ENCODE measurements at places on chromosomes 4 and X. TPM values are rescaled to one million over a fixed set of nuclear protein-coding genes. Genes with fewer than 3 reads are reported as not detected.

The TRAM1L1 gene
- total RNA-seq: 1.0 TPM

- peak; percentile 92 for DNase-seq
Measured at GRCh38 chr4:158768555-158769174, at the start of gene FNIP2. TSS of gene FNIP2 (plus strand) at chr4:158769026. CDS start at chr4:158769213, 187 bp downstream.

- DNase-seq: no peak
Measured at GRCh38 chr4:101183666-101184373, 163.5 kb downstream of the PPP3CA start.

The TEX13C gene
- total RNA-seq: not detected

GRCh38 chrX:45628041-45628440 lies 427.4 kb upstream of the DIPK2B start:
- no peak for DNase-seq

The SMIM31 gene
- total RNA-seq: not detected

The CLNK gene
- total RNA-seq: 0.30 TPM

The PPM1K gene
- 51.4 TPM for total RNA-seq

DNA sequence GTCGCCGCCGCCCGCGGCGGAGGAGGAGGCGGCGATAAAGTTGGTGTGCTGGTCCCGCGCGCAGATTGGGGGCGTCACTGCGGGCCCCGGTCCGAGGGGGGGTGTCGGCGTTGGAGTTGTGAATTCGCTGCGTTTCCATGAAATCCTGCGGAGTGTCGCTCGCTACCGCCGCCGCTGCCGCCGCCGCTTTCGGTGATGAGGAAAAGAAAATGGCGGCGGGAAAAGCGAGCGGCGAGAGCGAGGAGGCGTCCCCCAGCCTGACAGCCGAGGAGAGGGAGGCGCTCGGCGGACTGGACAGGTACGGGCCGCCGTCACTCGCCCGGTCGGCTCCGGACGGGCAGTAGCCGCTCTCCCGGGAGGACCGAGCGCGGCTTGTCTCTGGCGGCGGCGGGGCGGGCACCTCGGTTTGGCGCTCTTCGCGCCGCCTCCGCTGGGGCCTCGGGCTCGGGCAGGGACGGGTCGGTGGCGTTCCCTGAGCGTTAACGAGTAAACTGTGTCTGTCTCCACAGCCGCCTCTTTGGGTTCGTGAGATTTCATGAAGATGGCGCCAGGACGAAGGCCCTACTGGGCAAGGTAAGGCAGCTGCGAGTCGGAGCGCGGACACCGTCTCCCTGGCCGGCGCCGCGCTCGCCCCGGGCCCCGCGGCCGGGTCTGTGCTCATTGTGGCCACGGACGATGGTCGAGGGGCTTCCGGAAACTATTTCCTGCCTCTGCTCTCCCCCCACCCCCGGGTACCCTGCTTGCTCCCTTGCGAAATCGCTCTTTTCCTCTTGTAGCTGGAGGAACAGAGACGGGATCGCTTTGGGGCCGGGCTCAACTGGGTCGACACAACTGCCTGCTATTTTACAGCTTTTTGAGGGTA lies 658 bp downstream of the KDM6A start:
- peak; percentile 89 for DNase-seq

The PAK3 gene
- total RNA-seq: 24.5 TPM

The ZCCHC12 gene
- total RNA-seq: 0.15 TPM

GRCh38 chrX:13498238-13498637 lies 71.2 kb upstream of the EGFL6 start:
- no peak for DNase-seq

GRCh38 chr4:147968641-147969040 lies 236.8 kb downstream of the ARHGAP10 start:
- DNase-seq: no peak

DNA sequence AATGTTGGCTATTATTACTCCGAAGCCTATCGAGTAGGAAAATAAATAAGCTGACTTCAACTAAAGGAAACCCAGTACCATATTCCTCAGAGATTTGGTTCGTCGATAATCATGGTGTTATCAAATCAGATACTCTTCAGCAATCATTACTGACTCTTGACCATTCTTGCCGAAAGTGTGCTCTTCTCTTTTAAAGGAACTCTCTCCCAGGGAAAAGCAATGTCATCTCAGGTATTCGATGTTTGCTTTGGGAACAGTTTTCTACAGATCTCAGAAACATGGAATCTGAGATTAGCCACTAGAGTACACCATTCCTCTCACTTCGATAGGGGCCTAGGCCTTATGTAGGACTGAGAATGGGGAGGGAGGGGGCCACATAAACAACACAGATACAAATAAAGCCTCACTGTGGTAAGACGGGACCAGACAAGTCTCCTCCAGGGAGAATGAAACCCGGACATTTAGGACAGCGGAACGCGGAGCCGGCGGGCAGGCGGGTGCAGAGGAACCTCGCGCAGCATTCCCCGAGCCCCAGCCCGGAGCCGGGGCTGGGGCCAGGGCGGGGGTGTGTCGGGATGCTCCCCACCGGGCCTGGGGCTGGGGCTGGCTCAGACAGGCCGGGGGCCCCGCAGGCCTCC lies 581 bp downstream of the DNAJB14 start:
- DNase-seq: peak; percentile 81

The POLN gene
- 6.6 TPM for total RNA-seq

The H2BW2 gene
- not detected for total RNA-seq

GRCh38 chr4:34633241-34633640 lies 1611.1 kb downstream of the ARAP2 start:
- DNase-seq: no peak

- DNase-seq: no peak
Measured at GRCh38 chr4:173879509-173879908, 349.5 kb upstream of the HAND2 start.

The FATE1 gene
- not detected for total RNA-seq

- DNase-seq: no peak
Measured at GRCh38 chr4:152585023-152585441, 49.1 kb upstream of the FBXW7 start.

The BEX1 gene
- 1.2 TPM for total RNA-seq

DNA sequence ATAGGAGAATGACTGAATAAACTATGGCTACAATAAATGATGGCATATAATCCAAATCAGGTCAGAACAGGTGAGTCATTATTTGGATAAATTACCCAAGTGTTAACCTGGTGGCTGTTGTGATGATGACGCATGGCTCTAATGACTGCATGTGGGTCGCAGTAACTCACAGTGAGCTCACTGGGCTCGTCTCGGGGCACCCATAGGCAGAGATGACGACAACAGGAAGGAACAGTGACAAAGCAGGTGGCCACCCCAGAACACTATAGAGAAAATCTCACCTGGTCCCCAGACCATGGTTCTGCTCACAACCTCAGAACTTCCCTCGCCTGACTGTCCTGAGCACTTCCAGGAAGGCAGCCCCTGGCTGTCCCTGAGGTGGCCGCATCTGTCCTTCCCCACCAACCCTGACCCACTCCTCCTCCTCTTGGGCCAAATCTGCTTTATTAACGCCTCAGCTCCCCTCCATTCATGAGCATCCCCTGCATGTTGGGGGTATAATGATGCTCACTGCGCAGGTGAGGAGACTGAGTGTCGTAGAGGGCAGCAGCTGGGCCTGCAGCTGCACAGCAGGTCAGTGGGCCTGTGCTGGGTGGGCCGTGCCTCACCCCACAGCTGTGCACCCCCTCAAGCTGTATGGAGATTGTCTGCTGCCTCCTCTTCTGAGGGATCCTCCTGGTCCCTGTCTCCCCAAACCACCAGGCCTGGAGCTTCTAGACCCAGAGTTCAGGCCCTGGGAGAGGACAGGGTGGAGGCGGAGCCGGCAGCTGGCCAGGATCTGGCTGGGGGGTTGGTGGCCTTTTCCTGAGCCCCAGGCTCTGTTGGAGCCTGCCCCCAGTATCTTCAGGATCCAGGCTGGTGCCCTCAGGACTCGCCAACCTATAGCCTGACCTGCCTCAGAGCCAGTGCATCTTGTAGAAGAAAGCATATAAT lies 30.9 kb upstream of the FAM156A start:
- DNase-seq: no peak

The GBA3 gene
- not detected for total RNA-seq

The TLR3 gene
- total RNA-seq: 14.9 TPM

- no peak for DNase-seq
Measured at GRCh38 chrX:134601240-134601765, 57.0 kb downstream of the PLAC1 start.

DNA sequence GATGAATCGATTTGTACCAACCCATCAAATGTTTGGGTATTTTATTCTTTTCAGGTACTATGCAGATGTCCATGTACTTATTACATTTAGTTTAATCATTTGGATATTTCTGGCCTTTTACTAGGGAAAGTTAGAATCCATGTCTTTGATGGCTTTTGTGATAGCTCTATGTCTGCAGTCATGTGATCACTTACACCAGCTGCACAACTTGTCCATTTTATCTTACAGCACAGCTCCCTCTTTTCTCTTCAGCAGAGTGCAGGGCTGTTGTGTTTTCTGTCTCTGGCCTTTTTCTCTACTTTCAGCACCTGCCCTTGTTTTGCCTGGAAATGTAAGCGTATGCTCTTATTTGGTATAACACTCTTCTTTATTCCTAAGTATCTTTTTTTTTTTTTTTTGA lies 30.6 kb downstream of the WWC2 start:
- no peak for DNase-seq

The RASGEF1B gene
- 19.2 TPM for total RNA-seq

DNA sequence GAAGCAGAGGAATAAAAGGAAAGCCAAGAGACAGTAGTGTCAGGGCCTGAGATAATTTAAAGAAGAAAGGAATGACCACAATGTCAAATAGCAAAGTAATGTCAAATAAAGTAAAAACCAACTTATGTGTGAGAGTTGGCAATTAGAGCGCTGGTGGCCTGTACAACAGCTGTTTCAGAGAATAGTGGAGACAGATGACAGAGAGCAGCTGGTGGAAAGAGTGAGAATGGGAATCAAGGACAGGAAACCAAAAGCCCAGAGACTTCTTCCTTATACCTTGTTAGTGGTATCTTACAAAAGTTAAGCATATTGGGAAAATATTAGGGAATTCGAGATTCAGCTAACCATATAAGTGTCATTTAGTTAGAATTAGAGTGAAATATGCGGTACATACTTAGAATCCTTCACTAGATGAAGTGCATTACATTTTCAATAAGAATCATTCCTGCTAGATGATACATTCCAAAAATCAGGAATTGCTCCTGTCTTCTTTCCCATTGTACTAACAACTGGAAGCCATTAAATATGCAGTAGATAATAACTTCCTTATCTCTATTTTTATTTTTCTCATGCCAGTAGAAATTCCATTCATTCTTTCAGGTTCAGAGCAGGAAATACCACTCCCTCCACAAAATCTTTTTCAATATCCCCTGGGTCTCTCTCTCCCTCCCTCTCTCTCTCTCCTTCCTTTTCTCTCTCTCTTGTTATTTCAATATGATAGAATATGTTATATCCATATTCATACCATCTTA lies 525.4 kb downstream of the CENPC start:
- no peak for DNase-seq

- no peak for DNase-seq
Measured at GRCh38 chrX:7334253-7334935, 186.4 kb upstream of the PUDP start.

DNA sequence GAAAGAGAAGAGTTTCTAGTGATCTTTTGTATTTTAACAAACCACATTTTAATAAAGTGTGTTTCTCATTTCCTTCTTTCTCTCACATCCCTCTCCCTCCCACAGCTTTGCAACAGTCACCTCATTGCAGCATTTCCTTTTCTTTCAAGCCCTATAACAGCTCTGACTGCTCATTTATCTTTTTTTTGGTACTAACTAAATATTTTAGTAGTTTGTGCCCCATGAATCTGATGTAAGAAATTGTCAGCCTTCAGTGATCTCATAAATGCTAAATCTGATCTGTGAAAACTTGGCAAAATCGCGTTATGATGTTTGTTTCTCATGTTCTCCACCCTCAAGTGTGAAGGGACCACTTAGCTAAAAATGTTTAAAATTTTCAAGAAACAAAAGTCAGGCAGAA lies 258.5 kb upstream of the SLIT2 start:
- DNase-seq: no peak

The GPR34 gene
- 22.7 TPM for total RNA-seq

DNA sequence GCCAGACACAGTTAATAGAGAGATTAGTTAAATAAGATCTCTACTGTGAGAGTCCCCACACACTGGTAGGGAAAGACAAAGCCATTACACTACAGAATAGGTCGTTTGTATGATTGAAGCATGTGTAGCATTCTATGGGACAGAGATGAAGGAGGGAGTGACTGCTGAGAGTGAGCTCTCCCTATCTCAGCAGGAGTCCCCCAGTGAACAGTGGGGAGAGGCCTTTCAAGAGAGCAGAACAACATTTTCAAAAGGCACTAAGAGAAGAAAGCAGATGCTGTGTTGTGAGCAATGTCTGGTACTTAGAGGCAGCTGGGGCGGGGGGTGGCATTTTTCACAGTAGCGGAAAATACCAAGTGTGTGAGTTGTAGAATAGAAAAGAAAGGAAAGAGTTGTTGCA lies 413.6 kb downstream of the AFF2 start:
- DNase-seq: no peak

- no peak for DNase-seq
Measured at GRCh38 chr4:101944649-101945048, 154.1 kb downstream of the BANK1 start.

DNA sequence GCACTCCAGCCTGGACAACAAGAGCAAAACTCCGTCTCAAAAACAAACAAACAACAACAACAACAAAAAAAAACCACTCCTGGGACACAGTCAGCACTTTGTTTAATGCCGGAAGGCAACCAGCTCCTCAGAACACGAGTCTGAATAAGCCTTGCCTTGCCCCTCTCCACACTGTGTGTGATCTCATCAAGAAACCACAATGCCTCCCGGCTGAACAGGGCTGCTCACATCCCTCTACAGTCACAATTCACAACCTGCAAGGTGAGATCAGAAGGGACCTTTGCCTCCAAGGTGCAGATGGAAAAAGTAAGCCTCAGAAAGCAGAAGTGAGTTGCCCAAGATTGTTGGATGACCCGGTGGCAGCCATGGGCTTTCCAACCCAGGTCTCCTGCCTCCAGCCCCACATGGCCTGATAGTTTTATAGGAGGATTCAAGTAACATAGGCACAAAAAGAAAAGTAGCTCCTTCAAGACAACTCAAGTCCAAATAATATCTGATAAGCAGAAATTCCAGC lies 80.8 kb downstream of the JAKMIP1 start:
- peak; percentile 40 for DNase-seq

GRCh38 chr4:1713003-1713851 lies 1.1 kb upstream of the SLBP start:
- no peak for DNase-seq

DNA sequence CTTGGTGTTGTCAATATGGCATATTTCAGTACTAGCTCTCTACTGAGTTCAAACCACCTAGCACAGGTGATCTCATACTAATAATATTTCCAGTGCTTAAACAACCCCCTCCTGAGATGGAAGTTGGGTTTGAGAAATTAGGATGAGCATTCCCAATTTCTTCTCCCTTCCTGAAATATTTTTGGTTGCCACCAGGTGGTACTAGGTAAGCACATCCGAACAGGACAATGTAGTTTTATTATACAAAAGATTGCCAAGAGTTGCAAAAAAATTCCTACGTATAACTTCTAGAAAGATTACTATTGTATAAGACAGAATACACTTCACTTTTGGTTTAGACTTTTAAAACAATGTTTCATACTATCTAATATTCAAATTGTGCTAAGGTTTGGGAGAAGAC lies 484.5 kb downstream of the PACRGL start:
- no peak for DNase-seq

The HGFAC gene
- 0.49 TPM for total RNA-seq

The PCDH18 gene
- total RNA-seq: 17.2 TPM
